RPMI7951 (cell line): ENCODE measurements at places on chromosomes 2 and 18. TPM values are rescaled to one million over a fixed set of nuclear protein-coding genes. Genes with fewer than 3 reads are reported as not detected.

GRCh38 chr2:10415640-10416039, 32.5 kb downstream of the ODC1 start:
- no peak for DNase-seq

DNA sequence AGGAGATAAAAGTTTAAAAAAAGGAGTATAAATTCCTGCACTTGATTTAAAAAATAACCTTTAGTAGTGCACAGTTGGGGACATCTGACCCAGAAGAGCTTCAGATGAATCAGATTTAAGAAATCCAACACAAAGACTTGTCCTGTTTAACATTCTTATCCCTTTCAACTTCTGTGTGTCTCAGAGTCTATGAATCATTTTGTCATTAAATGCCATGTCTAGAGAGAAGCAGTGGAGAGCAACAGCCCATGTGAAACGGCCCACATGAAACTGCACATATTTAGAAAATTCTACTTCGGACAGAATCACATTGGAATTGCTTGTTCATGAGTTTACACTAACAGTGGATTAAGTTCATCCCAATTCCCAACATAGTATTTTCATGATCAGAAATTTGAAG, 278.6 kb downstream of the SLC8A1 start:
- peak; percentile 37 for DNase-seq

- DNase-seq = no peak
Observed at GRCh38 chr2:120770641-120771040, 35.0 kb downstream of the GLI2 start.

- DNase-seq = no peak
Observed at GRCh38 chr18:70036771-70037347, 89.2 kb upstream of the CD226 start.

DNA sequence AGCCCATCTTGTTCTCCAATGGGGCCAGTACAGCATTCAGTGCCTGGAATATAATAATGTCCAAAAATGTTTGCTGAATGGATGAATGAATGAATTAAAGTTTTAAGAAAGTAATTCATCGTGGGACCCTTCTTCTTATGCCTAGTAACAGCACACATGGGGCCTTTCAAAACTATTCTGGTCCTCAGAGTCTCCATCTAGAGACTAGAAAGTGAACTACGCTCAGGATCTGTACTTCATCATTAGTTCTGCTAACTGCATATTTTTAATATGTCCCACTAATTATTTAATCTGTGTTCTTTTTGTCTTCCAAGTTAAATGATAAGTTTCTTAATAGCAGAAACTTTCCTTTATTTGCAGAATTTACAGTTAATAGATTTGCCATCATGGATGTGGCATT, 172.5 kb downstream of the SMAD2 start:
- no peak for DNase-seq

GRCh38 chr2:143068094-143068493, 61.1 kb upstream of the ARHGAP15 start:
- no peak for DNase-seq

DNA sequence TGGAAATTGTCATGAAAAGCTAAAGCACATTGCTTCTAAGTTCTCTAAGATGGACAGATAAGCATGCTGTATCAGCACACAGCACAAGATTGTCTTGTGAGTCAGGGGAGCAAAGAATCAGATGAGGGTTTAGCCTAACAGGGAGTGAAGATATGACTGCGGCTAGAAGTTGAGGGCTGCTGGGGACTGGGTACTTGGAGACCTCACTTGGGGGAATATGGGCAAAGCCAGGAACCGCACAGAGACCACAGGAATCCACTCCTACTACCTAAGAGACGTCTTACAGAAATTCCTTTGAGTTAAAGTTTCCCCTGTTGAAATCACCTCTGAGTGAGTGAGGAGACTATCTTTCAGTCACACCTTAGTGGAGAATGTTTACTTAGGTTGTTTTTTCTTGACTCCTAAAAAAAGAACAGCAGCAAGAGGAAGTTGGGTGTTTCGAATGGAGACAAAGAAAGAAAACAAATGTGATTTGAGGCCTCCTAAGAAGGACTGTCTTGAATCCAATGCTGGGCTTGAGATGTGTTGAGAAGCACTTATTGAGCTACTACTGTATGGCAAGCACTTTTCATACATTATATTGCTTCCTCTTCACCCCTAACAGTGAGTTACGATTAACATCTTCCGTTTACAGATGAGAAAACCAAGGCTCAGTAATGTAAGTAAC, 100.7 kb downstream of the ANKRD44 start:
- no peak for DNase-seq

GRCh38 chr2:173164396-173164795, 88.8 kb downstream of the MAP3K20 start:
- no peak for DNase-seq

- peak; percentile 23 for DNase-seq
Observed at GRCh38 chr2:215613280-215613679, 177.4 kb upstream of the FN1 start.

DNA sequence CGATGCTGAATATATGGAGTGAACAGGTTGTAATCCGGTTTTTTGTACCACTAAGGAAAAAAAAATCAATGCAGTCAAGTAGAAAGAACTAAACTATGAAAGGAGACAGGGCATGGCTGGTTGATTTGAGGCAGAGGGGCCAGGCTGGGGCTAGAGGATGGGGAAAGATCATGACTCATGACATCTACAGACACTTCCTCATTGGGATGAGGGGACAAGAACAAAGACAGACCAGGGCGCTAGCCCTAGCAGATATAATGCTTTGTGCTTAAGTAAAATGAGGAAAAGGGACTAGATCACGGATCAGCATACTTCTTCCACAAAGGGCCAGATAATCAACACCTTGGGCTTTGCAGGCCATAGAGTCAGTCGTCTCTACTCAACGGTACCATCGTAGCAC, 55.8 kb downstream of the ST6GAL2 start:
- no peak for DNase-seq

GRCh38 chr18:78979730-78980278, at the start of gene SALL3:
Gene SALL3, plus strand, starts transcription at chr18:78979818. Its CDS starts 457 bp downstream, at chr18:78980275.
- DNase-seq = no peak

DNA sequence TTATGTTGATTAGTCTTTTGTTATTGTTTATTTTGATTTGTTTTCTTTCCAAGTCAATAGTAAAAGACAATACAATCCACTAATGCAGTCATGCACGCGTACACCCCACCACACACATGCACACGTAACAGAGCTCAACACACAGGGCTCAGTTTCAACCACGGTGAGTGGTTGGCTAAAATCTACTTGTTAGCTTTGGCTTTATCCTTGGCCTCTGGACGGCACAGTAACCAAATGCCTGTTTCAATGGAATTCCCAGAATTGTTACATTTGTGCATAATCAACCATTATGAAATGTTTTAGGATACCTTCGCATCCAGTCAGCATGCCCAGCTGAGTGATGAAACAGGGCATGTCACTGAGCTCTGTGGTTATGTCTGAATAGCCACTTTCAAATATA, 53.2 kb downstream of the NYAP2 start:
- DNase-seq = no peak

- peak; percentile 27 for DNase-seq
Observed at GRCh38 chr2:180662941-180663471, 317.4 kb upstream of the UBE2E3 start.

DNA sequence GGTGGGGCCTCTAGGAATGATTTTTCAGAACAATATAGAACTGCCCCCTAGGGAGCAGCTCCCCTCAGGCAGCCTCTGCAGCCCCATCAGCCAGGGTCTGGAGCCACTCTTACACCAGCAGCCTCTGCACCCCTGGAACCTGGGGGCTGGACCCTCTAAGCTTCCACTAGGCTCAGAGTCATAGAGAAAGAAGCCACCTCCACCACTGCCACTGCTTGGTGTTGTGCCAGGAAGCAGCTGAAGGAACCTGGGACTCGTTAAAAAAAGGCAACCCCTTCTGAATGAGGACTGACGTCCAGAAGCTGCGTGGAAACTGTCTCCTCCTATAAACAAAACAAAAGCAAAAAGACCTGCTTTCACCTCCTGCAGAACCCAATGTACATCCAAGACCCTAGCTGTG, 98.1 kb upstream of the HS6ST1 start:
- DNase-seq = no peak

DNA sequence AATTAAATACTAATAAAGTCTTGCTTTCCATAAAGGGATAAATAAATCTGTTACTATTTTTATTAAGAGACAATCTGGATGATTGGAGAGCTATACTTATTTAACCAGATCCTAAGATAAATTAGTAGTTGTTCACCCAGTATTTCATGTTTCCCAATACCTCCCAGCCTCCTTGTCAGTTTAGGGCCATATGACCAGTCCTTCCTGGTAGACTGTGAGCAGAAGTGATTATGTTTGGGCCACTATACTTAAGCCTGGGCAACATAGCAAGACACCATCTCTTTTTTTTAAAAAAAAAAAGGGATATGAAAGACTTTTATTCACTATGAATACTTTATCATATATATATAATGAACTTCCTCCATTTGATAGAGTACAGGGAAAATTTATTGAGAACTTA, 48.8 kb upstream of the PPM1B start:
- no peak for DNase-seq

DNA sequence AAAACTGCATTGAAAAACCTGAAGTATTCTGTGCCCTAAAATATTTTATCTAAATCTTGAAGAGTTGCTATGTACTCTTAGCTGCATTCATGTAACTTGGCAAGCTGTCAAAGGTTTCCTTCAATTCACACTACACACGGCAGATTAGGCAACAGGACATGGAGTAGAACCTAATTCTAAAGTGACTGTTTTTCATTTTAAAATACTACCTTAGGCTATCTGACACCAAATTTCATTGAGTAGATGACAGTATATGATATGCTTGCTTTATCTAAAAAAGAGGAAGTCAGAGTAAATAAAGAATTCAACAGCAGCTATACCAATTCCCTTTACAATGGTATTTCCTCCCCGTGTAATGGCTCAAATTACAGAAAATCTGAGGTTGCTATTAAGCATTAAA, 45.4 kb downstream of the EXOC6B start:
- peak; percentile 28 for DNase-seq

- no peak for DNase-seq
Observed at GRCh38 chr2:212970132-212970531, 181.3 kb downstream of the IKZF2 start.

GRCh38 chr2:240596491-240596931, 10.0 kb downstream of the CAPN10 start:
- no peak for DNase-seq

- DNase-seq = peak; percentile 68
Observed at GRCh38 chr2:109317471-109318095, 188.6 kb downstream of the SH3RF3 start.

- no peak for DNase-seq
Observed at GRCh38 chr18:45670281-45670962, 53.6 kb upstream of the SLC14A1 start.

DNA sequence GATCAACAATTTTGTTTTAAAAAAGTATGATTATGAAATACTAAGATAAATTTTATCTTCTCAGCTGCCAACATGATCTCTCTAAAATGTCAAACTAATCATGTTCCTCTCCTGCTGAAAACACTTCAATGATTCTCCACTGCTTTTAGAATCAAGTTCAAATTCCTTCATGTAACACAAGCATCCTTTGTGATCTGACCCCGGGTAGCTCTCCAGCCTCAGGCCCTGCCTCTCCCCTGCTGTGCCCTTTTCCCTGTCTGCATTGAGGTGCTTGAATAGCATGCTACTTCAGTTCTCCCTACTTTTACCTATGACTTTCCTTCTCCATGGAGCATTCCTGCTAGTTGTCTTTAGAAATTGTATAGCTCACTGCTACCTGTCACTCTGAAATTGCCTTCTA, 274.8 kb downstream of the PDE11A start:
- DNase-seq = no peak

- DNase-seq = no peak
Observed at GRCh38 chr2:208807756-208808155, 401.2 kb downstream of the PTH2R start.

DNA sequence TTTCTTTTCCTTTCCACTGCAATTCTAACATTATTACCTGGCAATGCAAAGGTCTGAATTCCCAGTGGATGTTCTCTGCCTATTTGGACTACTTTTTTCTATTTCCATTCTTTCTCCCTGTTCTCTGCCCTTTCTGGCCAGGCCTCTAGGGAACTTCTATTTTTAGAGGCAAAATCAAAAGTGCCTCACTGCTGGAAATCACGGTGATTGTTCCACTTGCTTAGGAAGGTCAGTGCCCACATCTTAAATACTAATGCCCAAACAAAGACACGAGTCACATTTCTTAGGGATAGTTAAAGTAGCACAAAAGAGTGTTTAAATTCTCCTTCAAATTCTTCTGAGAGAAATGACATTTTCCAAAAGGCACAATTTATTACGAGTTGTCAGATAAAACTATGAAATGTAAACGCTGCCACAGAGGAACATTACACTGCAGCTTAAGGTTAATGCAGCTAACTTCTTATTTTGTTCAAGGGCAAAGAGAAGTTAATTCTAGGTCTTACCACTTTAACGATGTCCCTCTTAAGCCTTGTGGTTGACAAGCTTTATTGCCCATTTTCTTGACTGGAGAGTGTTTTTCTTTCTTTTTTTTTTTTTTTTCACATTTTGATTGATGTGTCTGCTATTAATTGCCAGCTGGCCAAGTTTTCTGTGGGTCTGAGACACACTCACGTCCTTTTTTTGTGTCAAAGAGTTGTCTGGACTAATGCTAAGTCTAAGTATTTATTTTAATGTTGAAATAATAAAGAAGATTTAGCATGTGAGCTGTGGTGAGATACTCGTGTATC, 34.7 kb downstream of the ST6GAL2 start:
- DNase-seq = no peak

DNA sequence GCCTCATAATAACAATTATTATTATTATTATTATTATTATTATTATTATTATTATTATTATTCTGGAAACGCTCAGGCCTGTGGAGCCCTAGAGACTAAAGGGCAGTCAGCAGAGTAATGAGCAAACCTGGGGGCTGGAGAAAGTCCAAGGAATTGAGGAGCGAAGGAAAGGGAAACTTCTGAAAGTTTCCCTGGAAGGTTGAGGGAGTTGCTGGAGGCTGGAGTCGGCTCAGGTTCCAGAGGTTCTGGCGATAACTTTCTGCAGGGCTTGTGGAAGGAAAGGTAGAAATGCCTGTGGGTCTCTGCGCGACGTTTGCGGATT, 9.2 kb downstream of the POU3F3 start:
- no peak for DNase-seq

GRCh38 chr2:192197357-192197756, 2.6 kb upstream of the TMEFF2 start:
- DNase-seq = peak; percentile 3

- DNase-seq = no peak
Observed at GRCh38 chr2:110780461-110780860, 48.1 kb downstream of the ACOXL start.

Gene CYP26B1
- total RNA-seq = 3.5 and 4.3 TPM in 2 replicates

Gene FOXI3
- total RNA-seq = not detected in 2 replicates

Gene CERKL
- 0.12 TPM in 1 of 2 replicates, not detected in the other for total RNA-seq

Gene WDR75
- 52.1 and 62.5 TPM in 2 replicates for total RNA-seq

Gene DYSF
- 1.2 and 2.3 TPM in 2 replicates for total RNA-seq
